ENCODE measurements at places on chromosomes 1 and 21.

DNA sequence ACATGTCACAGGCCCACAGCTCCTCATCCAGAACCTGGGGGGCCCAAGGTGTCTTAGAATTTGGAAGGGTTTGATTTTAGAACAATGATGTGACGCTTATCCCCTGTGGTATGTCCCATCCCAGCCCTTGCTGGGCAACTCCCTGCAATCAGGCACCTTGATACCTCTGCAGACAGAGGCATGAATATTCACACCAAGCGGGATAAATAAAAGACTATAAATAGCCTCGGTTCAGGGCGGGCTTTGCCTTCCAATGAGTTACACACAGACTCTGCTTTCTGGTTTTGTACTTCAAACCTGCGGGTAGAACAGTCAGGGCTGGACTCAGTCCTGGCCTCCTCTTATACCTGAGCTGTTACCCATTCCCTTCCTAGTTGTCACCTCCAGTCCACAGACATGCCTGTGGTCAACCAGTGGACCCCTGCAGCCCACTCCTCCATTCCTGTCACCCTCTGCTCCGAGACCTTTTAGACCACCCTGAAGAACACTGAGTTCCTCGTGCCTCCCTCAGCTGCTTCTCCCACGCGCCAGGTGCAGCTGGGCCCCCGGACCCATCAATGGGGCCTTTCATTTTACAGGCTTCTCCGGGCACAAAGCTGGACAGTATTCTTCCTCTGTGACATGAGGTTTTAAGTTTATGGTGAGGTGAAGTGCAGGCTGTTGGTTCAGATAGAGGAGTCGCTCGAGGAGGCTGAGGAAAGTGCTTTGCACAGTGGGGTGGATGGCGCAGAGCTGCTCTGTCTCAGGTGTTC, 120.1 kb upstream of the TNR start:
- no peak for DNase-seq

- no peak for DNase-seq
Observed at GRCh38 chr21:38036016-38036415, 119.8 kb upstream of the KCNJ6 start.

GRCh38 chr1:82894635-82895034, 1093.9 kb downstream of the ADGRL2 start:
- DNase-seq = no peak

GRCh38 chr21:14876524-14876840, 188.3 kb downstream of the NRIP1 start:
- no peak for DNase-seq

DNA sequence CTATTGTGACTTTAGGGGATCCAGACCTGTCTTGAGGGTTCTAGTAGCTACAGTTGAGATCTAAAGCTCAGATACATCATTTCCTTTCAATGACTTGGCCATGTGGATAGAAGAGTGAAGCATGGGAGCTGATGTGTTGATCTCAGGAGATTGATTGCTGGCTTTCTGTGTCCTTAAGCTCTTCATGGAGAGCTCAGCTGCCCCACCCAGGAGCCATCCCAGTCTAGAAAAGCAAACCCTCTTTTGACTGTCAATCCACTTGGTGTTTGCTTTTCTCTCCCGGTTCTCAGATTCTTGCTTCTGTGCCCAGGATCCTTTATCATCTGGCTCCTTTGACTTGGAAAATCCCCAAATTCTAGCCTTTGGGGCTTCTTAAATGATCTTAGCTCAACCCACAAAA, 87.2 kb downstream of the ATP1A1 start:
- DNase-seq = no peak

GRCh38 chr1:185860311-185860710, 126.1 kb downstream of the HMCN1 start:
- no peak for DNase-seq

DNA sequence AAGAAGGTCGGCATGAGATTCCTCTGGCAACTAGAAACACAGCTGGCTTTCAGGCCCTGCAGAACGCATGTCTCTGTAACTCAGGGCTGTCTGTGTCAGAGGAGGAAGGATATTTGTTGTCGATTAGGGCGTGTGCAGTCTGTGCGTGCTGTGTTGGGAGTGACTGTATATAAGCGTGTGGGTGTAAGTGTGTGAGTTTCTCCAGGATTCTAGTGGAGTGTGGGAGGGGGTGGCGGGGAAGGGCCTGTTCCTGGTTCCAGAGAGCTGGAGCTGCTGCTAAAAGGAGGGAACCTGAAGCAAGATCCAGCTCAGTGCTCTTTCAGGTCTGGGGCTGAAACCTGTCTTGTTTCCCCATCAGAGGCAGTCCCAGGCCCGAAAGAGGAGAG, 74.3 kb downstream of the SLC16A1 start:
- no peak for DNase-seq

GRCh38 chr1:168057921-168058320, 78.8 kb downstream of the GPR161 start:
- DNase-seq = no peak

DNA sequence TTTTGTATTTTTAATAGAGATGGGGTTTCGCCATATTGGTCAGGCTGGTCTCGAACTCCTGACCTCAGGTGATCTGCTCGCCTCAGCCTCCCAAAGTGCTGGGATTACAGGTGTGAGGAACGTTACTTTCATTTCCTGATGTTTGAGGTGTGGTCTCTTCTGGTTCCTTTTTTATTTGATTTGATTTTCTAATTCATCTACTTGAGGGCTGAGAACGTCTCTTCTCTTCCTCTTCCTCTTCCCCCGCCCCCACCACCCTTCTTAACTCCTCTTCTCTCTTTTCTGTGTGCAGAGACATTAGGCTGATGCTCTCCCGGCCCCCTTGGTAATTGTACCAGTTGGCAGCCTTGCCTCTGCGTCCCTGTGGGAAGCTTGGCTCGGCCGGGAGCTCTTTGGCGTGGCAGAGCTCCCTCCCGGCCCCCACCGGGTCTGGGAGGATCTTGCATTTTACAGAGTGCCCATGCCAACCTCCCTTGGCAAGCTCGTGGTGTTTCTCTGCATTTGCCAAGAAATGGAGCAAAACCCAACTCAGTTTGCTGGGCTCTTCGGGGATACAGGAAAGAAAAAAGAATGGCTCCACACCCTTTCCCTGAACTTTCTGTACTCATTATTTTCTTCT, 19.9 kb downstream of the CRYAA start:
- no peak for DNase-seq

DNA sequence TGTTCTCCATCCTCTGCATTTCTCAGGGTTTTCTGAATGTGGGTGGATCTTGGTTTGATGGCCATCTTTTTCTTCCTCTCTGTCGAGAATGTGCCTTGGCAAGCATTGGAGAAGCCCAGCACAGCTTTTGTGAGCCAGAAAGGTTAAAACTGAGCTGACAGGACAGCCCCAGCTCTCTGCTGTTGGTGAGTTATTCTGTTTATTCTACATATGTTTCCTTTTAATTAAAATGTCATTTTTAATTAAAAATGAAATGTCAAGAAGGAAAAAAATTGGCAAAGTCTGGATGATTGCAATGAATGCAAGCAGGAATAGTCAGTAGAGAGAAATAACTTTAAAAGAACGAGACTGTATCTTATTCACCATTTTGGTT, 325.8 kb downstream of the PTBP2 start:
- no peak for DNase-seq

DNA sequence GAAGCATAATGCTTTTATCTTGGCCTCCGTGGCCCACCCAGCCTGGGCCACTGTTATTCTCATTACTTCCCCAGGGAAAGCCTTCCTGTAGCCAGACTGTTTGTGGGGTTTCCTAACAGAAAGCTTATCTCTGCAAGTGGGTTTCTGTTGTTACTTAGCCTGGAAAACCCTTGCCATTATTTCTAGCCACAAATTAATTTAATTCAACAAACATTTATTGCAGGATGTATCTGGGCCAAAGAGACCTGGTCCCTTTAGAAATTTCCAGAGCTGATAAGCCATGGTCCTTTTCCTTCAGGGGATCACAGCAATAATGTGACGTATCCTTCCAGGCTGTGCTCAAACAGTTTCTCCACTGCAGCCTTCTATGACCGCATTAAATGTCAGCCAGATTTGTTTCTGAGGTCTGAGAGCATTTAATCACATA, 20.9 kb downstream of the TNN start:
- DNase-seq = no peak

GRCh38 chr1:164518692-164519332, 40.2 kb upstream of the PBX1 start:
- DNase-seq = no peak

GRCh38 chr1:184656221-184656620, 98.4 kb downstream of the EDEM3 start:
- no peak for DNase-seq

GRCh38 chr1:100494393-100495084, 43.4 kb upstream of the GPR88 start:
- no peak for DNase-seq

DNA sequence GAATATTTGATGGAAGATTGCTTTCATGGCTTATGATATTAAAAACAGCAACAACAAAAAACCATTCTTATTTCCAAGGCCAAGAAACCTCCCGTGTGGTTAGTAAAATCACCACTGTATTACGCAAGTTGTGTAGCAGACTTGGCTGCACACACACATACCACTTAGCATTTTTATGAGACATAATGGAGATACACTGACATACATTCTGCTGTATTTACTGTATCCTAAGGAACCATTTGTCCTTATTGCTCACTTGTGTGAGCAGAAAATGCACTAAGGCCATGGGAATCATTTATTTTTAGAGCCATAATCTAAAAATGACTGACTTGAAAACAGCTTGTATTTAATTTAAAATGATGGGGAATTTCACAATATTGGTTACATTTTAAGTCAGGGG, 584 bp upstream of the C1orf141 start:
- DNase-seq = no peak

DNA sequence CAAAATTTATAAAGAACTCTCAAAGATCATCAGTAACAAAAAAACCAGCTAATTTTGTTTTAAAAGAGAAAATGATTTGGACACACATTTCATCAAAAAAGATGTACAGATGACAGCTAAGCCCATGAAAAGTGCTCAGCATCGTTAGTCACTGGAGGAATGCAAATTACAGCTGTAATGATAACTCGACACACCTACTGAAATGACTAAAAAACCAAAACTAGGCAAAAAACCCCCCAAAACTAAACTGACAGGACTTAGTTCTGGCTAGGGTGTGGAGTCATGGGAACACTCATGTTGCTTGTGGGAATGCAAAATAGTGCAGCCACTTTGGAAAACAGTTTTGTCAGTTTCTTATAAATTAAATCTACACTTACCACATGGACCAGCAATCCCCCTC, 59.5 kb downstream of the CNIH3 start:
- DNase-seq = no peak
